ENCODE measurements at places on chromosomes 16 and 17. TPM values are rescaled to one million over a fixed set of nuclear protein-coding genes. Genes with fewer than 3 reads are reported as not detected.

- no peak for DNase-seq
Measured at GRCh38 chr17:33277436-33278100, 15.5 kb downstream of the ASIC2 start.

DNA sequence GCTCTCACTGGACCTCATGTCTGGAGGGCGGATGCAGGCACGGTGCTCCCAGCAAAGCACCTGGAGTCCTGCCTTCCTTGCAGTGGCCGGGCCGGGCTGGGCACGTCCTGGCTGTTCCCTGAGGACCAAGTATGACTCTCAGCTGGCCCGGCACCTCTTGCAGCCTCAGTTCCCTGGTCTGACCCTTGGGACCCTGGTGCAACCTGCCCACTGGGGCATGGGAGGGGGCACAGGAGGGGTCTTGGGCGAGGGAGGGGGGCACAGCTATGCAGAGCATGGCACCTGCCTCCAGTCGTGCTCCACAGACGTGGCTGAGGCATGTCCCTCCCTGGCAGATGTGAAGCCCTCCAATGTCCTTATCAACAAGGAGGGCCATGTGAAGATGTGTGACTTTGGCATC, 19.6 kb downstream of the MAP2K3 start:
- DNase-seq = peak; percentile 59

- no peak for DNase-seq
Measured at GRCh38 chr16:58109881-58110280, 19.3 kb downstream of the CFAP20 start.

DNA sequence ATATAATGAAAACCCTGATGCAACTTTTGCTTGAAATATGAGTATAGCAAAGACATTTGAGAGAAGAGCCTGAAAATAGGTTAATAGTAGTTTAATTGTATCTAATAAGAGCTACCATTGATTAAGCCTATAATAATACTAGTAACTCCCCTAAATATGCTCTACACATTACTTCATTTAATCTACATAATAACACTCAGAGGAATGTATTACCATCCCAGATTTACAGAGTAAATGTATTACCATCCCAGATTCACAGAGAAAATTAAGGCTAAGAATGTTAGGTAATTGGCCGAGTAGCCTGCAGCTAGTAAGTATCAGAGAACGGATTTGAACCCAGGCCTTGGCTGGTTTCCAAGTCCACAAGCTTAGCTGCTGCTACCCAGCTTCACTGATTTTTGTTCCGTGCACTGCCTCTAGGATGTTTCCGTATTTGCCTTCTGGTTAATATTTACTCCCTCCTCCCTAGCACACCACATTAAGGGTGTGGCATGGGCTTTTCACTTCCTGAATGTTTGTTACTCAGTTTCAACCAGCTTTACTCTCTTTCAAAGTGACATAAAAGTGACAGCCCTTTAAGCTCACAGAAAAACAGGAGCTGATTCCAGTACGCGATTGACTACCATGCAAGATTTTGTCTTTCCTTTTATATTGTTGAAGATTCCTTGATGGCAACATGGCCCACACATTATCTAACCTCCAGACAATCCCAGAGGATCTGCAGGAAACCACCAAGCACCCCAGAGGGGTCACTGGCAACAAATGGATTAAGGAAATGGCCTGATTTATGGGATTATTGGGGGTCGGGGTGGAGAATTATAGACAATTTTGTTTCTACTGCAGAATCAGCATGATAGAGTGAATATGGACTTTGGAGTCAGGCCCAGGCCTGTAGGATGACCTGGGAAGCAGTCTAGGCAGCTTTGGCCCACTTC, 26.7 kb upstream of the TOX3 start:
- DNase-seq = no peak

DNA sequence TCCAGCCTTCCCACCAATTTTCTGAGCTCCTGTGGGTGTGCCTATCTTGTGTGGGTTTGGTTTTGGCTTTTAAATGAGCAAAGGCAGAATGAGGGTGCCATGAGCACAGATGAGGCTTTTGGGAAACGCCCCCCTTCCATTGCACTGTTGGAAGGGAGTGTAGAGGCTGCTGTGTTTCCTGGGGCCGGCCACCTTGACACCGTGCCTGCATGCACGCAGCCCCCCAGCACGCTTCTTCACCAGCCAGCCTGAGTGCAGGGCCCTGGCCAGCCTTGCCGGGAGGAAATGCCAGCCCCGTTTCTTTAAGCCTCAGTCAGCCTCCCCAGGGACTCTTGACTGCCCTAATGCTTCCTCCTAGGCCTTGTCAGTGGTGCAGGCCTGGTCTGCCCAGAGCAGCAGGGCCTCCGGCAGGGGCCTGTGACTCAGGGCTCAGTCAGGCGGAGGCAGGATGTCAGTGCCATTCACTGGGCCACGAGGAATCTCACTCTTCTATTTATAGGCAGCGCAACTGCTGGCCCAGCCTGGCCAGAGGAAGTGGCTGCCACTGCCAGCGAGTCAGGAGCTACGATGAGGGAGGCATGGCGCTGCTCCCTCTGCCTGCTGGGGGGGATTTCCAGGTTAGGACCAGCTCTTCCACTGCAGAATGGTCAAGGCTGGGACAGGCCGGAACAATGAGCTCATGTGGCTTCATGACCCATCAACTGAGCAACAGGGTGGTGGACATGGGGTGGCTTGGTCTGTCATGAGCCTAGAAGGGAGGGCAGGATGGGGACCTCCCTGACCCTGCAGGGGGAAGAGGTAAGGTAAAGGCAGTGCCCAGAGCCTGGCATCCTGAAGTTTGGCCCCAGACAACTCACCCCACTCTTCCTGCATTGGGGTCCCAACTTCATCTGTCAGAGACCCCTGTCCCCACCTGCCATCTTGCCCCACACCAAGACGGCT, 205.2 kb downstream of the RAB11FIP4 start:
- DNase-seq = peak; percentile 73

GRCh38 chr17:58332778-58333735, 4.5 kb upstream of the TSPOAP1 start:
- DNase-seq = peak; percentile 48

DNA sequence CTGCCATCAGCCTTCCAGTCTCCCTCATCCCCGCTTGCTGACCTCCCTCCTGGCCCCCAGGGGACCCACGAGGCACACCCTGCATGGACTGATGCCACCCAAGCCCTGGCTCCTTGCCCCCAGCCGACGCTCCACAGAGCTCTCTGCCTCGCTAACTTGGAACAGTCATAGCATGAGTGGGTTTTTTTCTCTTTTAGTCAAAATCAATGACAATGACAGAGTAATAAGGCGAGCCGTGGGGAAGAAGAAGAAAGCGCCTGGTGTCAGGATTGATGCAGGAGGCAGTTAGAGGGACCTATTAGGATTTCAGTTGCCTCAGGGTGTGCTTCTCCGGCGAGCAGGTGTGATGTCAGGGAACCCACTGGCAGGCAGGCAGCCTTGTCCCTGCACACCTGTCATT, 176.3 kb upstream of the TNRC6C start:
- no peak for DNase-seq

GRCh38 chr17:40314584-40314956, 5.6 kb downstream of the RARA start:
- DNase-seq = peak; percentile 36

DNA sequence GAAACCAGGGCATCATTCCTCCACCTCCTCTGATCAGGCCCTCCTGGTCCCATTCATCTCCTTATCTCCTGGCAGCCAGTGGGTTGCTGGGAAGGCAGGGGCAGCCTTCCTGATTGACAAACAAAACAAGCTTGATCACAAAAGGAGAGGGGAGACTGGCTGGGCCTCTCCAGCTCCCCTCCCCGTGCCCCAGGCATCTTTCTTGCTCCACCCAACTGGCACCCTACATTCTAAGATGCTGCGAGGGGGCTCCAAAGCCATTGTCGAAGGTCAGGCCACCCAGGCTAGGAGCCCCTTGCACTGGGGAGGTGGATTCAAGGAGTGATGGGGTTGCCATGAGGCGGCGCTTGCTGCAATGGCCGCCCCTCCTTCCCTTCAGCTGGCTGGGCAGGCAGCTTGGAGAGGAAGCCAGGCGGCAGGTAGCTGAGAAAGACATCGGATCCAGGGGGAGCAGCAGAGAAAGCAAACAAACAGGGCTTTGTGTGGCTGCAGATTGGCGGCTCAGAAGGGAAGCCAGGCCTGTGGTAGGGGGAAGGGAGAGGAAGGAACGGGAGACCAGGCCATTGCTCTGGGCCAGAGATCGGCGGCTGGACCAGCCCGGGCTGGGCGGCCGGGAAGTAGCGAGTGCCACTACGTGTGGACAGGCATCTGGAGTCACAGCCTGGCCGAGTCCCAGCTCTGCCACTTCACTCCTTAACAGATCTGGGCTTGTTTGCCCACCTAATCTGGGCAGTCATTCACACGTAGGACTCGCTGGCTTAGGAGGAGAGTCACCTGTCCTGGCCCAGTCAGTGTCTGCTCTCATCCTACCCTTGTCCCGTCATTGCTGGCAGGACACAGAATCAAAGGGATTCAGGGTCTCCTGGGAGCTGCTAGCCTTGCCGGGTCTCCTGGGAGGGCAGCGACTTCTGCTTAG, 12.3 kb downstream of the RAI1 start:
- DNase-seq = peak; percentile 85

DNA sequence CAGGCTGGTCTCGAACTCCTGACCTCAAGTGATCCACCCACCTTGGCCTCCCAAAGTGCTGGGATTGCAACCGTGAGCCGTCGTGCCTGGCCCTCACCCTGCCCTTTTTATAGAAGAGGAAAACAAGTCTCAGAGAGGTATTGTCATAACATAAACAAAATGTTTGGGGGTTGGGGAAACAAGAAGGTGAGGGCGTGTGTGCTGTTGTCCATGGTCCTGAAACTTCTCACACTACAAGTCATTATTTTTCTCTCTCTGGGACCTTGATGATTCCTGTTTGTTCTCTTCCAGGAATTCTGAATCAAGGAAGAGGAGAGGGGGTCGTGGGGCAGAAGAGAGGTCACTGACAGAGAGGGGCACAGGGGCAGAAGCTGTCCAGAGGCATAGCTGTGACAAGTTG, 160.2 kb upstream of the LHX1 start:
- DNase-seq = peak; percentile 68

- no peak for DNase-seq
Measured at GRCh38 chr17:67993998-67994361, 2.3 kb downstream of the C17orf58 start.

DNA sequence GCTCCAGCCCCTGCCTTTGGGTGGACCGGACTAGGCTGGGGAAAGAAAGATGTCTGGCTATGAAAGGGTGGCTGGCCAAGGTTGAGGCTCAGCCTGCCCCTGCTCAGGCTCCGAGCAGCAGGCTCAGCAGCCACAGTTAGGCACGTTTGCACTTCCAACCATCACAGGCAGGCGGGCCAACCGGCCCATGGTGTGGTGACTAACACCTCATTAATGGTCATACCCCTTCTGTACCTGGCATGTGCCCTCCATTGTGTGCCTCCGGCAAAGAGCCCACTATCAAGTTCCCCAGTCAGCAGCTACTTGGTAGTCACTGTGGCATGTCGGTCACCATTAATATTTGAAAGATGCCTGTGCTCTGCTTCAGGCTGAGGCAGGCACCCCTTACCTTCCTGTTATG, 6.7 kb downstream of the TBC1D24 start:
- no peak for DNase-seq

DNA sequence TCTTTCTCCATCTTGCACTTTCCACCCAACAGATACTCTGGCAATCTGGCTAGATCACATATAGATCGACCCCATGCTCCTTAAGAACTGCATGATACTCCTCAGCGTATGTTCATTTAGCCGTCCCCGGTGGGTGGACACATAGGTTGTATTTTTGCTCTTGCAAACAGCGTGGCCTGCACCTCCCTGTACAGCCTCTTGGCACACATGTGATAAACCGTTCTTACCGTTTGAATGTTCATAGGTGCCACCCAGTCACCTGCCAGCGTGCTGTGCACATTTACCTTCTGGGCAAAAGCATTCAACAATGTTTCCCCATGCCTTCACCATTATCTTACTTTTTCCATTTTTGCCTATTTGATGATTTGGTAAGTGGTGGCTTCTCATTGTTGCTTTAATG, 6.2 kb downstream of the TNP2 start:
- DNase-seq = no peak

DNA sequence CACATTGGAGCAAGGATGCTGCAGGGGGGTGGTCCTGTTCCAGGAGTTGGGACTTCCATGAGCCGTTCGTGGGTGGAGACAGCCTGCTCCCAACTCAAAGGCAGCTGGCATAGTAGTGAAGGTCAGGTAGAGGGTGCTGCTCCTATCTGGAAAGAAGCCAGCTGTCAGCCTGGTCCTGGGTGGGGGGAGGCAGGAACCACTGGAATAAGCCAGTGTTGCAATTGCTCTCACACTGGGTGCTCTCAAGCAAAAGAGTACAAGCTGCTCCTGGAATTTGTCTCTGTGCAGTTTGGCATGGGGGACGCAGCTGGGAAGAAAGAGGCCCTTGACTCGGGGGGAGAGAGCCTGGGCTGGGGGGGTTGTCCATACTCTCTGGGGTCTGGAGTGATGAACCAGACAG, 8.7 kb downstream of the CACNG5 start:
- DNase-seq = no peak

The C16orf95 gene
- 4.4 TPM for total RNA-seq

The SCGB1C2 gene
- total RNA-seq = not detected

The CLDN9 gene
- total RNA-seq = 0.48 TPM

The C16orf54 gene
- not detected for total RNA-seq

The SSTR5 gene
- total RNA-seq = 0.21 TPM

The KRTAP2-3 gene
- not detected for total RNA-seq

The SOX15 gene
- 44.0 TPM for total RNA-seq

The C16orf96 gene
- 0.41 TPM for total RNA-seq

The EIF1 gene
- 62.6 TPM for total RNA-seq
